ENCODE measurements at places on chromosomes 3 and 15. TPM values are rescaled to one million over a fixed set of nuclear protein-coding genes. Genes with fewer than 3 reads are reported as not detected.

The SSUH2 gene
- not detected for polyA plus RNA-seq

The FETUB gene
- polyA plus RNA-seq = not detected

The MUSTN1 gene
- polyA plus RNA-seq = 7.6 TPM

The PDIA3 gene
- polyA plus RNA-seq = 226 TPM

The XCR1 gene
- polyA plus RNA-seq = not detected

The AHSG gene
- polyA plus RNA-seq = not detected

The CLDN1 gene
- polyA plus RNA-seq = not detected

The FAM174B gene
- 47.9 TPM for polyA plus RNA-seq

The P4HTM gene
- polyA plus RNA-seq = 105 TPM

The GOLGA8G gene
- polyA plus RNA-seq = not detected

The TICRR gene
- polyA plus RNA-seq = not detected

The CEP19 gene
- 5.1 TPM for polyA plus RNA-seq

The ZPLD1 gene
- not detected for polyA plus RNA-seq

The RARRES1 gene
- polyA plus RNA-seq = 2.4 TPM

The CACNA1D gene
- polyA plus RNA-seq = 1.9 TPM

The TGM4 gene
- not detected for polyA plus RNA-seq

The THAP10 gene
- 16.7 TPM for polyA plus RNA-seq

The TLR9 gene
- not detected for polyA plus RNA-seq

The RTP1 gene
- polyA plus RNA-seq = not detected

The PLSCR2 gene
- 9.1 TPM for polyA plus RNA-seq

The HAPLN3 gene
- polyA plus RNA-seq = not detected

The RAB6B gene
- polyA plus RNA-seq = 4.5 TPM

The ZNF280D gene
- polyA plus RNA-seq = 27.0 TPM

The CHRNA5 gene
- polyA plus RNA-seq = 0.16 TPM

The IL5RA gene
- polyA plus RNA-seq = not detected

The PLSCR4 gene
- polyA plus RNA-seq = 15.9 TPM

The ALDH1A3 gene
- 37.4 TPM for polyA plus RNA-seq

The KIF23 gene
- 0.38 TPM for polyA plus RNA-seq

The CRYGS gene
- 3.2 TPM for polyA plus RNA-seq

The XYLB gene
- polyA plus RNA-seq = not detected

The CHRM5 gene
- not detected for polyA plus RNA-seq

The ABI3BP gene
- polyA plus RNA-seq = not detected
